ENCODE measurements at places on chromosomes 3 and 15. TPM values are rescaled to one million over a fixed set of nuclear protein-coding genes. Genes with fewer than 3 reads are reported as not detected.
A peak's percentile ranks its signal among the peaks of the same experiment; 100 is the strongest.

DNA sequence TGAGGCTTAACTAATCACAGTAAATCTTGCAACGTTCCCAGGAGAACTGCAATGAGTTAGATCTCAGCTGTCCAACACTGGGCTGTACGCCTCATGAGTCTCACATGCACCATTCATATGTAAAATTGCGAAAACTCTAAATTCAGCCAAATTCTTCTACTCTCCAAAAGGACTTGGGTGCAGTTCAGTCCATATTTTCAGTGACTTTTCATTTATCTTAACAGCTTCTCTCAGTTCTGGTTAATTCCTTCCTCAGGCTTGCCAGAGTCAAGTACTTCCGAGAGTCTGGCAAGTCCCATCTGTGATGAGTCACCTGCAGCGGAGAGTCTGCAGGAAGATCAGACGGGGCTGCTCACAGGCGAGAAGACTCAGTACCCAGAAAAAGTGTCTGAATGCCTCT, 11.5 kb downstream of the CCDC80 start:
- DNase-seq, result no peak

SNTN gene
- not detected for total RNA-seq

DNA sequence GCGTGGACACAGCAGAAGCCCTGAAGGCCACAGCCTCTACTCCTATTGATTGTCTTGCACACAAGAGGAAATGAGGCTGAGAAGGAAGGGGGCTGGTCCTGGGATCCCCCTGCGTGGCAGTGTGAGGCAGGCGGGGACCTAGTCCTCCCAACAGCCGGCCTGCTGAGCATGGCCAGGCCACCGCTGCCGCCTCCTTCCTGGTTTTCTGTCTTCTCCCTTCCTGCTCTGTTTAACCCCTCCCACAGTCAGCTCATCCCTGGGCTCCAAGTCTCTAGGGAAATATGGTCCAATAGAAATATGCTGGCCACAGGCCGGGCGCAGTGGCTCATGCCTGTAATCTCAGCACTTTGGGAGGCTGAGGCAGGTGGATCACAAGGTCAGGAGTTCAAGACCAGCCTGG, 42.1 kb upstream of the HES1 start:
- no peak for DNase-seq

DNA sequence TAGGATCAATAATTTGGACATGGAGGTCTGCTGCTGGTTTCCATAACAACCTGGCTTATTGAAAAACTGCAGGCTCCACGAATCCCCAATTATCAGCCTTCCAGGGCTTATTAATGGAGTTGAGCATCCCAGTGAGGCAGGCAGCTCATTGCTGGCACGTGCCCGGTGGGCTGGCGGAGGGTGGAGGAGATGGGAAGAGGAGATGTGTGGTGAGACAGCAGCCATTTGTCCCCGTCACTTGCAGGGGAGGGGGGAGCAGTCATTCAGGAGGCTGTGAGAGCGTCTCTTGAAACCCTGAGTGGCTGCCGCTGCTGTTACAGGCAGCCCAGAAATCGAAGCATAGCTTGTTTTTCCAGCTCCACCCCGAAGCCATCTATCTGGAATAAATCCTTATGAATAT, 70.6 kb downstream of the GAP43 start:
- no peak for DNase-seq

GRCh38 chr15:43346305-43346704, 15.9 kb upstream of the LCMT2 start:
- DNase-seq, result no peak

DNA sequence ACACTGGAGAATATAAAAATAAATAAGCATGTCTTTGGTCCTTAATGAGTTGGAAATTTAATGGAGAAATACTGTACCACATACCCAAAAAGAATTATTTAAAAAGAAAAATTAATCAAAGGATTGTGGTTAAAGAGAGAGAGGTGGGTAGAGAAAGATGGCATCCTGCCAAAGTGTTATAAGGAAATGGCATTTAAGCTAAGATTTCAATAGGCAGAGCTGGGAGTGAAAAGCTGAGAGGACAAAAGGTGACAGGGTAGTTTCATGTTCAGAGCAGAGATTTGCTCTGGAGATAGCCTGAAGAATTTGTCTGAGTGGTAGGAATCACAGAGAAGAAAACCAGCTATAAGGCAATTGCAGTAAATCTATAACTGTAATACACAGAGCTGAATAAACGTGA, 181.0 kb downstream of the SI start:
- DNase-seq, result no peak

DNA sequence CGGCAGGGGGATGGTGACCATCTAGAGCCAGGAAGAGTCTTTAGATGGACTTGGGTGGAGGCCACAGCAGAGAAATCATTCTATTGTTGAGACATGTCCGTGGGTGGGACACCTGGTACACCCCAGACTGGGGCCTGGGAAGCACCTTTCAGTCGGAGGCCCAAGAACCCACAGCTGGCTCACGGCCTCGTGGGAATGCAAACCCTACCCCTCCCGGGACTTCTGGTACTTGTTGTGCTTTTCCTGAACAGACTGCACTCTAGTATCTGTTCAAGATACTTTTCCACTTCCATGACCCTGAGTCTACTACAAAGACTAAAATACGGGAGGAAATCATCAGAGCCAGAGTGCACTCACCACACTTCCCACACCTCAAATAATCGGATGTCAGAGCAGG, 60.7 kb downstream of the BDH1 start:
- DNase-seq, result no peak

DNA sequence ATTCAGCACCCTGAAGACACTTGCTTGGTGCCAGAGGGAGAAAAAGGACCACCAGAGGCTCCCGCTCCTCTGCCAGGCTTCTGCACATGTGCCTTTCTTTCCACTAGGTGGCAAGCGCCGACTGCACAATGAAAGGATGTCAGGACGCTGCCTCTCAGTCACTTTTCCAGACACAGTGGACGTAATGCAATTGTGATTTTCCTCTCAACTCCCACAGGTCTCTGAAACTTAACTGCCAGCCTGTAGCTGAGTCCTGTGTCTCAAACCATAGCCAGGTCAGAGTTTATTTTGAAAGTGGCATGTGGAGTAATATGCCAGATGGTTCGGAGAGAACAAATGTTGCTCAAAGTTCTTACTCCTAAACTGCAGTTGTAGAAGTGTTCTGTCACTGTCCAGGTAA, 162.9 kb downstream of the ITPR1 start:
- DNase-seq, result peak; percentile 19

Measured in activated CD4-positive, alpha-beta memory T cell treated with anti-CD3 and anti-CD28 coated beads, Interleukin-2, amount 10 ng/mL, durations not matched to agents 7 days and 5 days (primary cell).